Stomach (tissue), 19 donors: ENCODE measurements at places on chromosomes 6 and 20. TPM values are rescaled to one million over a fixed set of nuclear protein-coding genes. Genes with fewer than 3 reads are reported as not detected.
A peak's percentile ranks its signal among the peaks of the same experiment; 100 is the strongest.

DNA sequence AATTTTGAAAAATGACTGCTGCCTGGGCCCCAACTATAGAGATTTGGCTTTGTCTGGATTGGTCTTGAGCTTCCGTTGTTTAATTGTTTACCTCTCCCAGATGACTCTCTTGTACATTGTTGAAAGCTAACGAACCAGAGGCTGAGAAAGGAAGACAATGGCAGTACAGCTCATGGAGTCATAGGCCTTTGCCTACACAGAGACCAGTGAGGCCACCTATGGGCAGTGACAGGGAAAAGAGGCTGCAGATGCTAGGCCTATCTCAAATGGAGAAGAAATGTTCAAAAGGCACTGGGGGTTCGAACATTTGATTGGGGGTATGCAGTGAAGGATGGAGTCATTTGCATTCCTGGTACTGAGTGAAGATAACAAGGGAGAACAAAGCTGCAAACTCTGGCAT lies 29.1 kb downstream of the OPN5 start:
- no peak overlapping the region for H3K4me3 ChIP-seq
- H3K4me1 ChIP-seq: no peaks in the 10 kb centered on the region
- no peak for DNase-seq
- H3K27ac ChIP-seq: no peak overlapping the region

Gene B3GAT2
- 1.1 TPM for total RNA-seq

DNA sequence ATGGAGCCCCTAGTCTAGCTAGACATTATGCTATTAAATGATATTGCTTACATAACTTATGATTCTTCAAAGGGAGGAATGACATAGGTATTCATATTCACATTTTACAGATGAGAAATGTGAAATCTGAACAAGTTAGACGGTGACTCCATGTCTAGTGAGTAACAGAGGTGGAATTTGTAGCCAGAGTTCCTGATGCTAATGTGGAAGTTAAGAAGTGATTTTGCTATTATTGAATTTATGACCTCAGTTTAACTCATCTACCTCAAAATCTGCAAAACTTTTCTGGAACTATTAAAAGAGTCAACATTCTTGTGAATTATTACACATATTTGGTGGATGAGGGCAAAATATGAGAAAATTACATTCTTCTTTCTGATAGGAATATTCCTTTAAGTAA lies 347.6 kb upstream of the MMS22L start:
- H3K4me3 ChIP-seq: no peak overlapping the region
- no peaks in the 10 kb centered on the region for H3K27me3 ChIP-seq
- no peaks in the 10 kb centered on the region for H3K36me3 ChIP-seq

DNA sequence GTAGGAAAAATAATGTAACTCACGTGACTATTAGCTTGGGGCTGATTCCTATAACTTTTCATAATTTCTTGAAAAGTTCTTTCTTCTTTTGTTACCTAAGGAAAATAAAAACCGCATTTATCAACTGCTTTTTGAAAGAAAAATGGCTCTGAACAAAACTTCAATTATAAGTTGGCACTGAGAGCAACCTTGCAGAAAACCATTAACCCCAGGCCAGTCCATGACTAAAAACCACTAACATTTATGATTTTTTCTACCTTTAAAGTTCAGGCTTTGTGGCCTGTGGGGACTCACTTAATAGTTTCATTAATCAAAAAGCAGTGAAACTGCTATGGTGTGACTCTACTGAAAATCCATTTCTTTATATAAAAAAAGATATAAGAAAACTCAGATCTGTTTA lies 69.1 kb upstream of the SAMHD1 start:
- peaks cover 69% of the 10 kb centered on the region for H3K36me3 ChIP-seq
- H3K27me3 ChIP-seq: no peaks in the 10 kb centered on the region
- H3K4me3 ChIP-seq: no peak overlapping the region
- no peaks in the 10 kb centered on the region for H3K4me1 ChIP-seq

DNA sequence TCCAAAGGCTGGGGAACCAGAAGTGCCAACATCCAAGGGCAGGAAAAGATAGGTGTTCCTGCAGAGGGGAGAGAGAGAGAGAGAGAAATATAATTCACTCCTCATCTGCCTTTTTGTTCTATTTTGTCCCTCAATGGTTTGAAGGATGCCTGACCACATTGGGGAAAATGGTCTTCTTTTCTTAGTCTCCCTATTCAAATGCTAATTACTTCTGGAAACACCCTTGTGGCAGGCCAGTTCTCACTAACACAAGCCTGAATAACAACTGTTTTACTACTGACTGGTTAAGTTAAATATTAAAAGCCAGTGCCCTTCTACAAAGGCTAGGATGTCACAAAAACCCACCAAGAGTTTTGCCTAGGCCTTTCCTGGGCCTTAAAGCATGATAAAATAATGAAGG lies 425.4 kb upstream of the HTR1E start:
- H3K4me1 ChIP-seq: no peaks in the 10 kb centered on the region
- DNase-seq: no peak
- no peaks in the 10 kb centered on the region for H3K27me3 ChIP-seq
- no peak overlapping the region for H3K27ac ChIP-seq
- no peaks in the 10 kb centered on the region for H3K36me3 ChIP-seq

Gene BFSP1
- not detected for total RNA-seq

- peak; percentile 66 for DNase-seq
- no peaks in the 10 kb centered on the region for H3K27me3 ChIP-seq
- no peak overlapping the region for H3K27ac ChIP-seq
- no peak overlapping the region for H3K4me3 ChIP-seq
- no peaks in the 10 kb centered on the region for H3K4me1 ChIP-seq
These were observed 31.5 kb downstream of the SERPINB1 start for GRCh38 chr6:2810092-2810671.

DNA sequence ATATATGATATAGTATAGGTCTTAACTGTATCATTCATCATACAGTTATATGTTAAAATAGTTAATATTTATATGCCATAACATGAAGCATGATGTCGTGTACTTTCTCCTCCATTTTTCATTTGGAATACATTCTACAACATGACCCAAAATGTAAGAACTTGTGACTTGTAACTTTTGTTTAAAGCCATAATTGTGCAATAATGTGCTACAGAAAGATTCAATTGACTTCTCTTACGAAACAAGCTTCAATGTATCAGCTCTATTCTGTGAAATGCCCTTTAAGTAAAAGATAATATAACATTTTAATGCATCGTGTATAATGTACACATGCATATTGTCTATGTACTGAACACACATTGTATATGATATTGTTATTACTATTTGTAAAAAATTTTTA lies 76.7 kb upstream of the FABP7 start:
- H3K4me3 ChIP-seq: no peak overlapping the region
- no peak for DNase-seq
- H3K4me1 ChIP-seq: no peaks in the 10 kb centered on the region
- H3K27ac ChIP-seq: no peak overlapping the region
- H3K27me3 ChIP-seq: no peaks in the 10 kb centered on the region

GRCh38 chr20:32647606-32648005 lies 26.1 kb downstream of the C20orf203 start:
- no peak overlapping the region for H3K27ac ChIP-seq
- no peak overlapping the region for H3K4me3 ChIP-seq
- DNase-seq: no peak
- H3K27me3 ChIP-seq: peaks cover 8% of the 10 kb centered on the region
- H3K4me1 ChIP-seq: peaks cover 10% of the 10 kb centered on the region

DNA sequence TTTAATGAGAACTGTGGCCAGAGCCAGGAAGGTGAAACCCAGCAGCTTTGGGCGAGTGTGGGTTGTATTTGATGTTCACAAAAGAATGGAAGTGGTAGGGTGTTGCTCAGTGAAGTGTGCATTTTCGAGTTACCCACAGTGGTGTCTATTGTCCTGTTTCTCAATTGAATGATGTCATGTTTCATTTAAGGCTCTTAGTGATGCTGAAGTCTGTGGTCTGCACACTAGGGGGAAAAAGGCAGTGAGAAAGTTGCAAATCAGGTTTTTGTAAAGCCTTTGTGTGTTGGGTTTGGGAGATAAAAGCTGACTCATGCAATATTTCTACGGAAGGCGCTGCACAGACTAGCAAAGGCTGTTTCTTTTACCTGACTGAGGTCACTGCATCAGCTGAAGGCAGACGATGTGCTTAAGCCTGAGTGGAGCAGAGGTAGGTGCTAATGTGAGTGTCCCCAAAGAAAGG lies 121.1 kb downstream of the PLEKHG1 start:
- no peaks in the 10 kb centered on the region for H3K27me3 ChIP-seq
- DNase-seq: peak; percentile 88
- peak overlapping the region; percentile 6 for H3K27ac ChIP-seq

DNA sequence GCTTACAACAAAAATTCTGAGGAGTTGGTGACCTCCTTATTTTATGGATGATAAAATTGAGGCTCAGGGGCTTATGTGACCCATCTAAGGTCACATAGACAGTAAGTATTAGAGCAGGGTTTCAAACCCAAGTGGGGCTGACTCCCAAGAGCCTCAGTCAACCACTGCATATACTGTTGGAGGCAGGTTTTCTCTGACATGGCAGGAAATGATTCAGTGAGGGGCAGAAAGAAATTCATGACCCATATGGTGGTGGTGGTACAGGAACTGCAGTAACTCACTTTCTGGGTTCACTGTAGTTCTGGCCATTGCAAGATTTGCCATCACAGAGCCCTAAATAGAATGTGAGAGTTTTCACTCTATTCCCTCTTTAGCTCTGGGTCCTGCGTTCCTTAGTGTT lies 132.0 kb upstream of the ENPP5 start:
- no peaks in the 10 kb centered on the region for H3K4me1 ChIP-seq
- H3K36me3 ChIP-seq: no peaks in the 10 kb centered on the region
- H3K27ac ChIP-seq: no peak overlapping the region

Gene GPX5
- not detected for total RNA-seq

GRCh38 chr6:111761783-111762312 lies 111.4 kb downstream of the FYN start:
- no peaks in the 10 kb centered on the region for H3K27me3 ChIP-seq
- H3K4me1 ChIP-seq: peaks cover 57% of the 10 kb centered on the region
- H3K36me3 ChIP-seq: no peaks in the 10 kb centered on the region
- DNase-seq: no peak
- H3K27ac ChIP-seq: peak overlapping the region; percentile 77
